ENCODE measurements at places on chromosomes 2 and 18.

DNA sequence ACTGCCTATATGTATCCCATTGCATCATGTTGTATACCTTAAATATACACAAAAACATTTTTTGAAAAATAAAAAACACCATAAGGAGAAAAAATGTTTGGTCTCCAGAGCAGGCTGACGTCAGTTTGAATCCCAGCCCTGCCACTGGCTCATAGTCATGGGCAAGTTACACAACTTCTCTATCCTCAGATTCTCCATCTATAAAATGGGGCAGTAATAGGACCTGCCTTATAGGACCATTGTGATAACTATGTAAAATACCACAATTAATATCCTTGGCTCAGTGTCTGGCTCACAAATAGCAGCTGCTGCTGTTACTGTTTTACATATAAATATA, 135.6 kb downstream of the SMAD7 start:
- DNase-seq = no peak

DNA sequence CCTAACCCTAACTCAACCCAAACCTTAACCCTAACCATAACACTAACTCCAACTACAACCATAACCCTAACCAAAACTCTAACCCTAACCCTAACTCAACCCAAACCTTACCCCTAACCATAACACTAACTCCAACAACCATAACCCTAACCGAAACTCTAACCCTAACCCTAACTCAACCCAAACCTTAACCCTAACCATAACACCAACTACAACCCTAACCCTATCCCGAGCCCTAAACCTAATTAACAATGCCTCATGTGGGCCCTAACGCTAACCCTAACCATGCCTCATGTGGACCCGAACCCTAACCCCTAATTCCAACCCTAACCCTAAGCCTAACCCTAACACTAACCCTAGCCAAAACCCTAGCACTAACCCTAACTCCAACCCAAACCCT, 11.5 kb upstream of the GPR35 start:
- DNase-seq = no peak

DNA sequence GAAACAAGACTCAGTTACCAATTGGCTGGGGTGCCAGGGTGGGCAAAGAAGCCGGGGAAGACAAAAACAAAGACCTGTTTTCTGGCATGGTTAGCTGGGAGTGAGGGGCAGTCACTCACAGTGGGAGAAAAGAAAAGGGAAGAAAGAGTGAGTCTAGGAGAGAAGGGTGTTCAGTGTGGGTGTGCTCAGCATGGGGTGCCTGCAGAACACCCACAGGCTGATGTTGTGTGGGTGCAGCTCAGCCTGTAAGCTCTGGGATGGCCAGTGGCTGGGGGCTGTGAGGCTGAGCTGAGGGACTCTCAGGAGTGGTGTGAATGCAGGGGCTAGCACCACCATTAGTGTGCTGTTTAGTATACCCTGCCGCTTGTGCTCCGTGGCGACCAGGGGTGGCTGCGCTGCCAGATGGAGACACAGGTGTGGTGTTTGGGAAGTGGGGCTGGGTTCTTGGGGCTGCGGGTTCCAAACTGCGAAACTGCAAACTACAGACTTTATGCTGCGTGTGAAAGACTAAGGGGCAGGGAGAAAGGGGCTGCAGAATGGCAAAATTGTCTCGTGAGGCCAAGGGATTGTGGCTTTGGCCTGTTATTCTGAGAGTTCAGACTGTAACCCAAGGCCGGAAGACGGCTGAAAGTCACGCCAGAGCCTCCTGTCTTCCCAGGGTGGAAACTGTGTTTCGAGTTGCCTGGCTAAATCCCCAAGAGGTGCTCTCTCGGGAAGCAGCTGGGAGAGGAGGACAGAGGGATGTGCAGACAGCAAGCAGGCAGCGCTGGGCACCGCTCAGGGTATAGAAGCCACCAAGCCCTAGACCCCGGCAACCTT, 156.3 kb downstream of the TTC32 start:
- no peak for DNase-seq

DNA sequence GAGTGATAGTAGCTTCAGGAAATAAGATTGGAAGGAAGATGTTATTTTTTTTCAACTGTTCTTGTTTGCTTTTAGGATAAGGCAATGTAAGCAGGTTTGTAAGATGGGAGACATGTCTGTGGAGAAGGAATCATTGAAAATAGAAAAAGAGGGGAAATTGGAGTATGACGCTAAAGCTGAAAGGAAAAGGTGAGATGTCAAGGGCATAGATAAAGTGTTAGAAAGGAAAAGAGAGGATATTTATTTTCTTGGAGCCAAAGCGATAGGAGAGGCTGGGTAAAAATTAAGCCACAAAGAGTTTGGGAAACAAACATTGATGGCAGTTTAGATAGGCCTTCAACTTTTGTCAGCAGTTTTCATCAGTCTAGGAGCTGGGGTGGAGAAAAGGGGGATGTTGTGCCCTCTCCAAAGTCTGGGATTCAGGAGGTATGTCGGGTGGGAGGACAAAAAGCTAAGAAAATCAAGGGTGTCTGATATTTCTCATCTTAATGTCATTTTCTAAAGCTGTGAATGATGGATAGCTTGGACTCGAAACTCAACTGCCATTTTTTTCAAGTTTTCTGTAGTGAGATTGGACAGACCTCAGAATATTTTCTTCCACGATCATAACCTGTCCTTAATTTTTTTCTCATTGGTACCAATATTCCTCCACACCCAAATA, 63.3 kb downstream of the MAPRE2 start:
- DNase-seq = no peak

DNA sequence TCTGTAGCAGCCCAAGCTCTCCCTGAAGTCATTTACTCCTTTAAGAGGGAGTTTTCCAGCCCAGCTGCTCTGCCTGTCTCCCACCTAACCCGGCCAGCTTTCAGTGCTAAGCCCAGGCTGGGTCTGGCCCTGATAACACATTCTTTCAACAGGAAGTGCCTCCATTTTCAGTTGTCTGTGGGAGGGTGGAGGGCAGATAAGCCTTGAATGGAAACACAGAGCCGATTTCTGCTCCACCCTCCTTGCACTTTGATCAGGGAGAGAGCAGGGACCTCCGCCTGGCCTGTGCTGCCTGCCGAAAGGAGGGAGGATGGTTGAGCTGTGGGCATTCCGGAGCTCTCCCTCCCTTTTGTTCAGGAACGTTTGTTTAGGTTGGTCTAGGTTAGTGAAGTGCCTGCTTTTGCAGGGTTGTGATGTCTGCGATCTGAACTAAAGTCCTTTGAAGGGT, 24.8 kb downstream of the GATA6 start:
- no peak for DNase-seq

GRCh38 chr2:205698286-205699268, 16.3 kb downstream of the NRP2 start:
- peak; percentile 71 for DNase-seq
